Pancreas (tissue), 10 donors: ENCODE measurements at places on chromosomes 5 and 9.

- H3K4me3 ChIP-seq = peak overlapping the region; percentile 98
- no peaks in the 10 kb centered on the region for H3K36me3 ChIP-seq
- H3K4me1 ChIP-seq = no peaks in the 10 kb centered on the region
- no peaks in the 10 kb centered on the region for H3K27me3 ChIP-seq
- H3K27ac ChIP-seq = peak overlapping the region; percentile 91
- no peak for DNase-seq
Measured at GRCh38 chr5:180860273-180860886, 696 bp downstream of the ZFP62 start.

GRCh38 chr9:130633336-130634190 is 30.8 kb upstream of the PRDM12 start:
- no peak overlapping the region for H3K27ac ChIP-seq
- no peak for DNase-seq
- H3K4me1 ChIP-seq = no peaks in the 10 kb centered on the region
- H3K27me3 ChIP-seq = no peaks in the 10 kb centered on the region

DNA sequence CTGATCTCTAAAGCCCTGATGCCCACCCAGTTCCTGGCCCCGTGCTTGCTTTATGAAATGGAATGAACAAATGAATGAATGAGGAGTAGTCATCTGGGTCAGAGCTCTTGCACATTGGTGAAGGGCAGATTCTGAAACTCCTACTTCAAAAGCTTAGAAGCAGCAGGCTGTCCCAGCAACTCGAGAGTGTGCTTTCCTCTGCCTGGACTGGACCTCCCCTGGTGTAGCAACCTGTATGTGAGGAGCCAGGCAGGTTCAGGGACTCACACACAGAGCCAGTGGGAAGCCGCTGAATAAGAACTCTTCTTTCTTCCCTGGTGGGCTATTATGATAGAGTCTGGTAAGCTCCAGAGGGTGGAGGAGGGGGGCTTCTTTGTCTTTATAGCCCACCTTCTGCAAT is 396.4 kb downstream of the CDK5RAP2 start:
- H3K4me1 ChIP-seq = no peaks in the 10 kb centered on the region
- no peaks in the 10 kb centered on the region for H3K27me3 ChIP-seq
- H3K27ac ChIP-seq = no peak overlapping the region
- no peak overlapping the region for H3K4me3 ChIP-seq

GRCh38 chr5:88846434-88846833 is 36.5 kb downstream of the MEF2C start:
- no peaks in the 10 kb centered on the region for H3K27me3 ChIP-seq
- DNase-seq = no peak
- peaks cover 3% of the 10 kb centered on the region for H3K4me1 ChIP-seq

GRCh38 chr9:100267211-100267610 is 85.5 kb downstream of the TEX10 start:
- H3K36me3 ChIP-seq = no peaks in the 10 kb centered on the region
- H3K27me3 ChIP-seq = no peaks in the 10 kb centered on the region
- no peak overlapping the region for H3K27ac ChIP-seq
- DNase-seq = no peak

- no peak for DNase-seq
- H3K4me3 ChIP-seq = no peak overlapping the region
- H3K27me3 ChIP-seq = no peaks in the 10 kb centered on the region
Measured at GRCh38 chr5:9042241-9042640, 503.6 kb downstream of the SEMA5A start.

- no peaks in the 10 kb centered on the region for H3K36me3 ChIP-seq
- no peaks in the 10 kb centered on the region for H3K27me3 ChIP-seq
- H3K4me1 ChIP-seq = no peaks in the 10 kb centered on the region
- no peak overlapping the region for H3K4me3 ChIP-seq
- no peak for DNase-seq
- H3K27ac ChIP-seq = no peak overlapping the region
Measured at GRCh38 chr5:160341309-160341870, 29.0 kb upstream of the CCNJL start.

- no peaks in the 10 kb centered on the region for H3K4me1 ChIP-seq
- no peak for DNase-seq
- H3K4me3 ChIP-seq = no peak overlapping the region
- no peak overlapping the region for H3K27ac ChIP-seq
Measured at GRCh38 chr9:123483191-123483803, 127.3 kb downstream of the CRB2 start.

- no peak for DNase-seq
- H3K4me1 ChIP-seq = no peaks in the 10 kb centered on the region
- H3K27ac ChIP-seq = no peak overlapping the region
- no peaks in the 10 kb centered on the region for H3K36me3 ChIP-seq
- H3K27me3 ChIP-seq = no peaks in the 10 kb centered on the region
Measured at GRCh38 chr5:73469878-73470277, 21.3 kb upstream of the FOXD1 start.

DNA sequence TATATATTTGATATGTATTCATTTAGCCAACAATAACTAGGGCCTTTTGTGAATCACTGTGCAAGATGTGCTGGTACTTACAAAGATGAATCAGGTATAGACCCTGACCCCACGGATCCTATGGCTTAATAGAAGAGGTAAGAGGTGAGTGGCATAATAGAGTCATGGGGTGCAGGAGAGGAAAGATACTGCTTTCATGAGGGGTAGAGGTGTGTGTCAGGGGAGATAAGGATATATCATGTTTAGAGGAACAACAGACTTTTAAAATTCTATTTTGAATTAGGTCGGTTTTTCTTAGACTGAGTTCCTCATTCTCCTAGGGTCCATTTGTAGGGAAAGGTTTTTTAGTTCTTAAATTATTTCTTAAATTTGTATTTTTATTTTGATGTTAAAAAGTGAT is 27.8 kb downstream of the ZCCHC7 start:
- no peaks in the 10 kb centered on the region for H3K36me3 ChIP-seq
- DNase-seq = no peak
- H3K27ac ChIP-seq = no peak overlapping the region
- no peak overlapping the region for H3K4me3 ChIP-seq

DNA sequence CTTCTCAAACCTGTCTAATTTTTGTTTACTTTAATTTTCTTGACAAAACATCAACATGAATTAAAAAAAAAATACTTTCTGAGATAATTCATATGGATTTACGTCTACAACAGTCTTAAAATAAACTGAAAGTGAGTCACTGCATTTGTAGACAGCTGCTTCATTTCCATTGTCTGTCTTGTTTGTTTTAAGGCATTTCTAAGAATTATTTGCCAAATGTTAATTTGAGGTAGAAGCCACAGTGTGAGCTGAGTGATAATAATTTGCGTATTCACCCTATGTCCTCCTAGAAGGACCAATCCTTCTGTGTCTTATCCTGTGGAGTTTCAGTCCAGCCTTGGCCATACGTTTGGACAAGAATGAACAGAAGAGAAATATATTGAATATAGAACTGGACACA is 174.5 kb downstream of the CFAP90 start:
- H3K27ac ChIP-seq = no peak overlapping the region
- no peak overlapping the region for H3K4me3 ChIP-seq
- no peaks in the 10 kb centered on the region for H3K27me3 ChIP-seq
- H3K36me3 ChIP-seq = no peaks in the 10 kb centered on the region
- no peak for DNase-seq
- no peaks in the 10 kb centered on the region for H3K4me1 ChIP-seq

DNA sequence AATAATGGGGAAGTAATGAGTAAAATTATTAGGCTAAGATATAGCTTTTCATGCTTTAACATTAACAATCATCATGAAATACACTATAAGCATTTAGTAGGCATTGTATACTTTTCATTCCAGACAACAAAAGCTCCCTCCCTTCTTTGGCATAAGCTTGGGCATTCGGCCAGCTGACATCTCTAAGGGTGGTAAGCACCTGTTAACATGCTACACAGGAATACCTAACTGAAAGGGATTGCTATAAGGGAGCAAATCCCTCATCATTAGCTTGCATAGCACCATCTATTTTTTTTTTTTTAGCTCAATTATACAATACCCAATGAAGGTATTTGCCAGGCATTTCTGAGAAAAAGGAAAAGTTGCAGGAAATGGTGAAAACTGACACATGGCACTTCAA is 16.6 kb downstream of the STRBP start:
- DNase-seq = no peak
- H3K4me3 ChIP-seq = no peak overlapping the region
- H3K27me3 ChIP-seq = no peaks in the 10 kb centered on the region

GRCh38 chr9:125579030-125579932 is 127.7 kb downstream of the MAPKAP1 start:
- no peaks in the 10 kb centered on the region for H3K36me3 ChIP-seq
- H3K4me3 ChIP-seq = no peak overlapping the region
- H3K4me1 ChIP-seq = no peaks in the 10 kb centered on the region
- no peak for DNase-seq
- no peaks in the 10 kb centered on the region for H3K27me3 ChIP-seq
- no peak overlapping the region for H3K27ac ChIP-seq

GRCh38 chr9:99050292-99050911 is 54.5 kb upstream of the TGFBR1 start:
- H3K4me3 ChIP-seq = no peak overlapping the region
- H3K27me3 ChIP-seq = no peaks in the 10 kb centered on the region
- no peak overlapping the region for H3K27ac ChIP-seq
- no peaks in the 10 kb centered on the region for H3K36me3 ChIP-seq
- H3K4me1 ChIP-seq = peaks cover 9% of the 10 kb centered on the region
